Osteocyte (in vitro differentiated cells): ENCODE measurements at places on chromosomes 4 and X. TPM values are rescaled to one million over a fixed set of nuclear protein-coding genes. Genes with fewer than 3 reads are reported as not detected.
A peak's percentile ranks its signal among the peaks of the same experiment; 100 is the strongest.

DNA sequence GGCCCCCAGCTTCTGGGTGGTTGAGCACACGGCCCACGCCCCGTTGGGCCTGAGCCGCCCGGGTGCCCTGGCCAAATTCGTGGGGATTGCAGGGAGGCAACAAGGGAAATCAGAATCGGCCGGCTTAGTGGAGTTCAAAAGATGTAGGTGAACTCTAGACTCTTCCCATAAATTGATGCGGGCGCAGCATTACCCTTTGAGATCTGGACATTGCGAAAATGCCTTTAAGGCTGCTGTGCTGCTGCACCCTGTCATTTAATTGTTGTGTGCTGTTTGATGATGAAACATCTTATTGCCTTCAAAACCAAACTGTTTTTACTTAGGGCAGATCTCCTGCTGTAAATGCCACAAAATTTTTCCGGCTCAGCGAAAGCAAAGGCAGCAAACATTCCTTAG is 409 bp upstream of the MPP1 start:
- no peaks in the 10 kb centered on the region for H3K36me3 ChIP-seq
- H3K27ac ChIP-seq: peak overlapping the region; percentile 56
- no peak for DNase-seq
- peak overlapping the region; percentile 81 for H3K4me3 ChIP-seq
- H3K27me3 ChIP-seq: peaks cover 6% of the 10 kb centered on the region

GRCh38 chr4:16693641-16694040 is 204.8 kb downstream of the LDB2 start:
- H3K27ac ChIP-seq: no peak overlapping the region
- no peaks in the 10 kb centered on the region for H3K27me3 ChIP-seq
- peaks cover 19% of the 10 kb centered on the region for H3K4me1 ChIP-seq
- H3K36me3 ChIP-seq: no peaks in the 10 kb centered on the region

GRCh38 chr4:42778349-42778748 is 114.2 kb upstream of the GRXCR1 start:
- DNase-seq: no peak
- H3K27ac ChIP-seq: no peak overlapping the region
- H3K36me3 ChIP-seq: no peaks in the 10 kb centered on the region
- H3K4me3 ChIP-seq: no peak overlapping the region

GRCh38 chr4:38152721-38153386 is 192.7 kb downstream of the PTTG2 start:
- H3K4me1 ChIP-seq: peaks cover 45% of the 10 kb centered on the region
- H3K27ac ChIP-seq: no peak overlapping the region
- no peaks in the 10 kb centered on the region for H3K36me3 ChIP-seq
- DNase-seq: no peak
- no peak overlapping the region for H3K4me3 ChIP-seq

GRCh38 chr4:107094976-107095375 is 58.9 kb upstream of the DKK2 start:
- no peak overlapping the region for H3K4me3 ChIP-seq
- no peak for DNase-seq
- H3K4me1 ChIP-seq: peaks cover 9% of the 10 kb centered on the region
- peaks cover 2% of the 10 kb centered on the region for H3K36me3 ChIP-seq
- no peak overlapping the region for H3K27ac ChIP-seq

GRCh38 chrX:10591363-10592335 is 28.7 kb downstream of the MID1 start:
- H3K4me1 ChIP-seq: peaks cover 10% of the 10 kb centered on the region
- no peak for DNase-seq
- no peak overlapping the region for H3K27ac ChIP-seq
- no peaks in the 10 kb centered on the region for H3K27me3 ChIP-seq
- no peak overlapping the region for H3K4me3 ChIP-seq
- no peaks in the 10 kb centered on the region for H3K36me3 ChIP-seq

GRCh38 chr4:68466751-68467150 is 19.5 kb downstream of the TMPRSS11E start:
- peaks cover 13% of the 10 kb centered on the region for H3K27me3 ChIP-seq
- DNase-seq: no peak
- H3K36me3 ChIP-seq: no peaks in the 10 kb centered on the region
- H3K4me1 ChIP-seq: no peaks in the 10 kb centered on the region
- no peak overlapping the region for H3K27ac ChIP-seq
- H3K4me3 ChIP-seq: no peak overlapping the region

- no peaks in the 10 kb centered on the region for H3K27me3 ChIP-seq
- no peak overlapping the region for H3K4me3 ChIP-seq
- no peaks in the 10 kb centered on the region for H3K36me3 ChIP-seq
Measured at GRCh38 chr4:123701131-123701575, 304.6 kb downstream of the SPRY1 start.

- H3K36me3 ChIP-seq: no peaks in the 10 kb centered on the region
- H3K4me3 ChIP-seq: no peak overlapping the region
- H3K27me3 ChIP-seq: no peaks in the 10 kb centered on the region
Measured at GRCh38 chr4:93320356-93320755, 508.2 kb upstream of the ATOH1 start.

GRCh38 chrX:77572322-77572721 is 125.1 kb downstream of the FGF16 start:
- H3K4me3 ChIP-seq: no peak overlapping the region
- no peak for DNase-seq
- H3K27me3 ChIP-seq: no peaks in the 10 kb centered on the region
- peaks cover 8% of the 10 kb centered on the region for H3K36me3 ChIP-seq
- no peaks in the 10 kb centered on the region for H3K4me1 ChIP-seq

GRCh38 chr4:79987401-79987800 is 85.6 kb downstream of the ANTXR2 start:
- H3K27me3 ChIP-seq: no peaks in the 10 kb centered on the region
- H3K4me3 ChIP-seq: no peak overlapping the region
- H3K36me3 ChIP-seq: peaks cover 10% of the 10 kb centered on the region
- no peaks in the 10 kb centered on the region for H3K4me1 ChIP-seq
- no peak for DNase-seq
- no peak overlapping the region for H3K27ac ChIP-seq

DNA sequence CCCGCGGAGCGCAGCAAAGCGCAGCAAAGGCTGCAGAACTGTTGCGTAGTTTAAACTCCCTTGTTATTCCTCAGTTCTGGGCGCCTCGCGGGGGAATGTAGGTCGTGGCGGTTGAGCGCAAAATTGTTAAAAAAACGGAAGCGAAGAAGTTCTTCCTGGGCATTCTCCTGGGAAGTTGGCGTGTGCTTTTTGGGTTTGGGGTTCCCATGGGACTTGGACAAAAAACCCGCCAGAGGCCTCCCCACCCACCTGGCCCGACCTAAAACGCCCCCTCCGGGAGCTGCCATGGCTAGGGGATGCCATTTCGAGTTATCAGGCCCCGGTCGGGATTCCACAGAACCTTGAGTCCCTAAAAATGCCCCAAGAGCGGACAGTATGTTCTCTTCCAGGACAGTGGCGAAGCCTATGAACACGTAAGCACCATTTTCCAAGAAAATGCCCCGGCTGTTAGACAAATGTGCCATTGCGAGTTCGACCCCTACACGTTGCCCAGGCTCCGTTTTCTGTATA is 8.9 kb downstream of the ZIC3 start:
- no peak overlapping the region for H3K4me3 ChIP-seq
- DNase-seq: no peak
- H3K36me3 ChIP-seq: no peaks in the 10 kb centered on the region
- H3K4me1 ChIP-seq: no peaks in the 10 kb centered on the region
- peaks cover 29% of the 10 kb centered on the region for H3K27me3 ChIP-seq

- no peak overlapping the region for H3K27ac ChIP-seq
- H3K4me3 ChIP-seq: no peak overlapping the region
- H3K36me3 ChIP-seq: no peaks in the 10 kb centered on the region
- H3K27me3 ChIP-seq: peaks cover 5% of the 10 kb centered on the region
Measured at GRCh38 chrX:155251391-155251790, 12.9 kb downstream of the RAB39B start.

DNA sequence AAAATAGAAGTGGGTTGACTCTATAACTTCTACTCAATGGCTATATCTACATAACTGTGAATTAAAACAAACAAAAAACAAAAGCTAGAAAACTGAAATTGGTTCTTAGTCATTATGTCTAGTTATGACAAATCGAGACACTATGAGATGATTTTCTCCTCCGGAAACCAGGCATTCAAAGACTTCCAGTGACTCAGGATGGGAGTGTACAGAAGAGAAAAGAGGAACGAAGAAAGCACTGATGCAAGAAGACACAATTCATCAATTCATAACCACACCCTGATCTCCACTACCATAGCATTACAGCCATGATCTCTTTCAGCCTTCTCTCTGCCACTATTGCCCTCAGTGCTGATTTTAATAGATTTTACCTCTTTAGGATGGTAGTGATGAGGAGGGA is 253.6 kb downstream of the CBLL2 start:
- no peak overlapping the region for H3K4me3 ChIP-seq
- H3K27me3 ChIP-seq: peaks cover 3% of the 10 kb centered on the region
- no peaks in the 10 kb centered on the region for H3K36me3 ChIP-seq
- H3K4me1 ChIP-seq: no peaks in the 10 kb centered on the region
- no peak for DNase-seq

GRCh38 chr4:142671516-142671915 is 174.6 kb downstream of the INPP4B start:
- no peak for DNase-seq
- no peaks in the 10 kb centered on the region for H3K27me3 ChIP-seq

DNA sequence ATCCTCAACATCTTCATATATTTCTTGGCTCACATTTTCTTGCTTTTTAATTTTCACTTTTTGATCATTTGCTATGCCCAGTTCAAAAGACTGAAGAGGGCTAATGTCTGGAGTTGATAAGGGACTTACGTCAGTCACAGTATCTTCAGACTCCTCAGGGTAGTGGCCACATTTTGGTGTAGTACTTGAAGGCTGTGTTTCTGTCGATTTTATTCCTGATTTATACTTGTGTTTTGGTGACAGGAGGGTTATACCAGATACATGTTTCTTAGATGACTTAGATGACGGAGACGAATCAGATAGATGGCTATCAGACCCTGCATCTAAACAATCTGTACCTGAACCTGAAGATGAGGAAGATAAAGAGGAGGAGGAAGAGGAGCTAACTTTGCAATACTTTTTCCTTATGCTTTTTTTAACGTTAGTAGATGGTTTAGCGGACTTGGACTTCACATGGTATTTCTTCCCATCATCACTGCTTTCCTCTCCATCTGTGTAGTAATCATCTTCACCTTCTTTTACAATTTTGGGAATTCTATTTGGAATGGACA is 13.4 kb downstream of the CFAP97 start:
- H3K27ac ChIP-seq: peak overlapping the region; percentile 7
- H3K4me3 ChIP-seq: no peak overlapping the region
- H3K4me1 ChIP-seq: no peaks in the 10 kb centered on the region
- H3K27me3 ChIP-seq: no peaks in the 10 kb centered on the region
- H3K36me3 ChIP-seq: peaks cover 20% of the 10 kb centered on the region
- DNase-seq: no peak

DNA sequence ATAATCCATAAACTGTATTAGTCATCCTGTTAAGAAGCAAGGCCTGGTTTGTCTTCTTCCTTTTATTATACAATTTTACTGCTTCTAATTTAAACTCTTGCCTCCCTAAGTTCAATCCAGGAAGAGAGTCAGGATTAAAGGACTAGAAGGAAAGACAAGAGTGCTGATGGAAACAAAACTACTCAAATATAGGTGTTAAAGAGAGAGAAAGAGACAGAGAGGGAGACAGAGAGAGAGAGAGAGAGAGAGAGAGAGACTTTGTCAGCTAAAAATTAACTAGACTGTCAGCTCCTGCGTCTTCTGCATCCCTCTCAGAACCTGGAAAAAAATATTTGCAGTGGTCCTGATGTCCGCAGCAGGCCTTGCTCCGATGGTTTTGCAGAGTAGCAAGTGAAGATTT is 13.5 kb upstream of the FGG start:
- H3K27me3 ChIP-seq: peaks cover 35% of the 10 kb centered on the region
- no peak for DNase-seq
- H3K27ac ChIP-seq: no peak overlapping the region
- no peaks in the 10 kb centered on the region for H3K36me3 ChIP-seq
- H3K4me1 ChIP-seq: peaks cover 5% of the 10 kb centered on the region
- H3K4me3 ChIP-seq: no peak overlapping the region

- peak overlapping the region; percentile 57 for H3K27ac ChIP-seq
- H3K4me3 ChIP-seq: no peak overlapping the region
- peaks cover 30% of the 10 kb centered on the region for H3K4me1 ChIP-seq
- H3K27me3 ChIP-seq: no peaks in the 10 kb centered on the region
Measured at GRCh38 chr4:73208376-73208775, 50.2 kb downstream of the ANKRD17 start.

- no peaks in the 10 kb centered on the region for H3K27me3 ChIP-seq
- no peak for DNase-seq
- no peaks in the 10 kb centered on the region for H3K36me3 ChIP-seq
- H3K27ac ChIP-seq: no peak overlapping the region
- H3K4me1 ChIP-seq: no peaks in the 10 kb centered on the region
Measured at GRCh38 chr4:29151584-29151983, 1568.6 kb upstream of the PCDH7 start.

GRCh38 chr4:7973545-7973981 is 33.9 kb upstream of the AFAP1 start:
- no peaks in the 10 kb centered on the region for H3K27me3 ChIP-seq
- no peak for DNase-seq
- H3K36me3 ChIP-seq: no peaks in the 10 kb centered on the region
- no peak overlapping the region for H3K4me3 ChIP-seq

DNA sequence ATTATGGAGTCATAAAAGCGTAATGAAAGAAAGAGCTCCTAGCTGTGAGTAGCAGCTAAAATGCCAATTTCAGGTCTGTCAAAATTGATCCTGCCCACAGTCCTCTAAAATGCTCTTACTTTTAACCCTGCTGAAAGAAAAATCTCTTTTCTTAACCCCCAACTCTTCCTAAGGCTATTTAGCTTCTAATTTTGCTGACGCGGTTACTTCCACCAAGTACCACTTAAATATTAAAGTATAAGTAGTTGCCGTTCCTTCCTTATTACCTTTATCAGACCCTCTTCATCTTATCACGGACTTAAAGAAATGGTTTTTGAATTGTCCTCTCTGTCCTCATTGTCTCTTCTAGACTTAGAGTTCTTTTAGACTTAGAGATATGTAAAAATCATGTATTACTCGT is 272.2 kb downstream of the FRMPD4 start:
- H3K27ac ChIP-seq: no peak overlapping the region
- H3K27me3 ChIP-seq: no peaks in the 10 kb centered on the region
- DNase-seq: no peak
- H3K4me3 ChIP-seq: no peak overlapping the region

- no peak overlapping the region for H3K4me3 ChIP-seq
- no peaks in the 10 kb centered on the region for H3K36me3 ChIP-seq
- no peaks in the 10 kb centered on the region for H3K4me1 ChIP-seq
- DNase-seq: no peak
Measured at GRCh38 chrX:47080915-47081236, 2.6 kb downstream of the RGN start.

The PPP1R2C gene
- not detected in 2 replicates for total RNA-seq

The FGF5 gene
- total RNA-seq: 7.0 and 8.2 TPM in 2 replicates

The GDPD2 gene
- not detected in 2 replicates for total RNA-seq

The PAGE1 gene
- total RNA-seq: not detected in 2 replicates

The PDLIM3 gene
- 2.1 and 2.8 TPM in 2 replicates for total RNA-seq

The CDX4 gene
- total RNA-seq: not detected in 2 replicates

The NEUROG2 gene
- not detected in 2 replicates for total RNA-seq

The PLP1 gene
- total RNA-seq: 0.26 and 0.32 TPM in 2 replicates

The TRPC5OS gene
- not detected in 2 replicates for total RNA-seq

The ATP1B4 gene
- not detected in 2 replicates for total RNA-seq

The CYTL1 gene
- 82.4 and 86.8 TPM in 2 replicates for total RNA-seq

The TXK gene
- not detected in 2 replicates for total RNA-seq

The SLC6A14 gene
- total RNA-seq: not detected in 2 replicates

The SULT1E1 gene
- total RNA-seq: 5.1 and 6.6 TPM in 2 replicates
